Endodermal cell (in vitro differentiated cells): ENCODE measurements at places on chromosomes 11 and 22. TPM values are rescaled to one million over a fixed set of nuclear protein-coding genes. Genes with fewer than 3 reads are reported as not detected.

The EXPH5 gene
- 4.8 and 5.8 TPM in 2 replicates for total RNA-seq

The TMEM191C gene
- 3.3 and 4.4 TPM in 2 replicates for total RNA-seq

The UPK3A gene
- 0.70 TPM in 1 of 2 replicates, not detected in the other for total RNA-seq

The L3MBTL2 gene
- 16.8 to 25.2 TPM (median 24.3 TPM) in 3 replicates for total RNA-seq

The C1QTNF5 gene
- 0.62 TPM in 1 of 2 replicates, not detected in the other for total RNA-seq

The FAM83F gene
- 33.5 and 34.1 TPM in 2 replicates for total RNA-seq

The OR5A1 gene
- not detected in 3 replicates for total RNA-seq

The RASD2 gene
- 0.15 to 0.80 TPM (median 0.15 TPM) in 3 replicates for total RNA-seq

The DCHS1 gene
- total RNA-seq = 13.2 and 14.3 TPM in 2 replicates

The HOATZ gene
- total RNA-seq = 0.72 TPM in 1 of 2 replicates, not detected in the other

The FOLR3 gene
- total RNA-seq = not detected in 3 replicates
